ENCODE measurements at places on chromosomes 3 and 15.

- no peaks in the 10 kb centered on the region for H3K27me3 ChIP-seq
- no peaks in the 10 kb centered on the region for H3K4me1 ChIP-seq
- no peak overlapping the region for H3K27ac ChIP-seq
- no peak overlapping the region for H3K4me3 ChIP-seq
Observed at GRCh38 chr3:25091934-25092333, 336.1 kb upstream of the RARB start.

GRCh38 chr3:196351541-196351940, 13.4 kb upstream of the TM4SF19 start:
- DNase-seq: no peak
- no peak overlapping the region for H3K4me3 ChIP-seq
- H3K4me1 ChIP-seq: no peaks in the 10 kb centered on the region
- H3K27me3 ChIP-seq: no peaks in the 10 kb centered on the region
- H3K27ac ChIP-seq: no peak overlapping the region

DNA sequence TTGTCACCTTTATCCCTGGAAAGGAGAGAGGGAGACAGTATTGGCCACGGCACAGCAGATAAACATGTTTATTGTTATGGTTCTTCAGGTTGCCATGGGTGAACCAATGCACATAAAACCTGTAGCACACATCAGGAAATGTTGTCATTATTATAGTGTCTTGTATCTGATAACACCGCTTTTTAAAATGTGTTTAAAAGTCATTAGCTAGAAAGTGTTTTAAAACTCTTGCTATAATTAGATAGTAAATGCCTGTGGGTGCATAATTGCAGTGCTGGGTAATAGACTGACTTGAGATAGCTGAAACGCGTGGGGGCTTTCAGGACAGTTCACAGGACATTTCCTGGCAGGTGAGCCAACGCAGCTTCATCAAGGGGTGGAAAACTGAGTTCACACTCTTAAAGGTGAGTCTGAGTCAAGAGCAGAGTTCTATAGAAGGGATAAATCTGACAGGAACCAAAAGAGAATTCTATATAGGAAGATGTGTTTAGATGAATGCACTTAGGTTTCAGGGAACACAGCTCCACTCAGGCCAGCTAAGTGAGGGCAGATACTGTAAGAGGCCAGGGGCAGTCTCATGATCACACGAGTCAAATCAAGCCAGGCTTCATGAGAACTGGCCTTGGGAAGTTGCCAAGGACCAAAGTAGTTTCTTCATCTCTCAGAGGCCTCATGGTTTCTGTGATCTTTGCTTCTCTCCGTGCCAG, 35.6 kb upstream of the PPP4R2 start:
- H3K4me3 ChIP-seq: no peak overlapping the region
- no peaks in the 10 kb centered on the region for H3K36me3 ChIP-seq
- H3K27me3 ChIP-seq: no peaks in the 10 kb centered on the region
- H3K4me1 ChIP-seq: no peaks in the 10 kb centered on the region
- H3K27ac ChIP-seq: no peak overlapping the region
- no peak for DNase-seq

DNA sequence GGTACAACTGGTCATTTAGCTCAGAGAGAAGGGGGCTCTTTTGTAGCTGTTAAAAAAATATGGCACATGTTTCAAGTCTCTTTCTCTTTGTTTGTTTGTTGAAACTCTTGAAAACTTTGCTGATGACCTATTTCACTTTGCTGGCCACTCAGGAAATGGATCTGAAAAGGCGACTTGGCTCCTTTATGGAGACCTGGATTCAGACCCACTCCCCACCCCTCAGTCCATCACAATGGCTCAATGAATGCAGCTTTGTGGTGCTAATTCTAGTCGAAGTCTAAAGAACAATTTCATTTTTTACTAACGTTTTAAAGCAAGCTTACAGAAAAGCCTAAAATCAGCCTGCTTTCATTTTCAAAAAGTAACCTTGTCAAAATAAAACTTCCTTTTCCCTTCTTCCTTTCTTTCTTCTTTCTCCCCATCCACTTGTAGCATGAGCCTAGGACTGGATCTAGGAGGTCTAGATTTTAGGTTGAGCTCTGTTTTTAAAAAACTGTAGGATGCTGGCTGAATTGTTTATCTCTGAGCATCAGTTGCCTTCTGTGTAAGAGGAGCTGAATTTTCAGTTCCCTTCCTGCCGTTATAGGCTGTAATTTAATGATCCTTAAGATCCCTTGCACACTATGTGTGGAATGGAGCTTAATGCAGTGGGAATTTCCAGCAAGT, 165.5 kb upstream of the FEZF2 start:
- H3K4me1 ChIP-seq: no peaks in the 10 kb centered on the region
- no peaks in the 10 kb centered on the region for H3K36me3 ChIP-seq
- DNase-seq: no peak
- no peak overlapping the region for H3K4me3 ChIP-seq

- H3K4me1 ChIP-seq: no peaks in the 10 kb centered on the region
- H3K27ac ChIP-seq: no peak overlapping the region
- no peak overlapping the region for H3K4me3 ChIP-seq
- H3K27me3 ChIP-seq: no peaks in the 10 kb centered on the region
Observed at GRCh38 chr3:144296808-144297207, 325.2 kb downstream of the DIPK2A start.

DNA sequence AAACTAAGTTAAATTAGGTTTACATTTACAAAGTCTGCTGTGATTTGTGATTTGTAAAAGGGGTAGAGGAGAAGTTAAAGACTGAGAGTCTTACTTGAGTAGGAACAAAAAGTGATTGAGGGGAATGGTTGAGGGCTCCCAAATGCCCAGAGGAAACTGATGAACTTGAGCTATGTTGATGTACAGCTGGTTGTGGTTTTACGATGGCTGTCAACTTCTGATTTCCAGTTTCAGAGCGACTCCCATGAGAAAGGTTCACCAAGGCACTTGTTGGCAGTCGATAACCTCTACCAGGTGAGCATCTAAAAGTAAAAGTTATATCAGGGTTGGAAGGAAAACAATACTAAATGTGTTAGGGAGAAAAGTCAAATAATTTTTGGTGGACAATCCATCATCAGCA, 91.0 kb downstream of the XRN1 start:
- no peak for DNase-seq
- no peak overlapping the region for H3K4me3 ChIP-seq
- peaks cover 52% of the 10 kb centered on the region for H3K36me3 ChIP-seq

GRCh38 chr3:21830541-21830940, 79.5 kb upstream of the ZNF385D start:
- H3K36me3 ChIP-seq: no peaks in the 10 kb centered on the region
- H3K4me1 ChIP-seq: no peaks in the 10 kb centered on the region
- no peaks in the 10 kb centered on the region for H3K27me3 ChIP-seq
- no peak for DNase-seq

DNA sequence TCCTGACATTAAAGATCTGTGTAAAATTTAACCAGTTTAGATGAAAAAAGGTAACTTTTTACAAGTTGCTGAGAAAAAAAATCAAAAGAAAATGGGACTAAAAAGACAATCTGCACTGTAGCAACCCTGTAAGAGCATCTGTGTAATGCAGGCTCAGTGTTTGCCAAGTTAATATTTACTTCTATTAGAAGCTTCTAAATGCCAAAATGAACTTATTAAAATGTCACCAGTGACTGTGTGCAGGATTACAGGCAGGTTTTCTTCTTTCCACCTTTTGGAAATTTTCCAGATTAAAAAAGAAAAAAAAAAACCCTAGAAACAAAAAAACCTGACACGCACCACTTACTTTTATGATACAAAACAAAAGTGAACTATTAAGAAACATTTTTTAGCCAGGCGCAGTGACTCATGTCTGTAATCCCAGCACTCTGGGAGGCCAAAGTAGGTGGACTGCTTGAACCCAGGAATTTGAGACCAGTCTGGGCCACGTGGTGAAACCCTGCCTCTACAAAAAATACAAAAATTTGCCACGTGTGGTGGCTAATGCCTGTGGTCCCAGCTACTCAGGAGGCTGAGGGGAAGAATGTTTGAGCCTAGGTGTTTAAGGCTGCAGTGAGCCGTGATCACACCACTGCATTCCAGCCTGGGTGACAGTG, 87.2 kb downstream of the TJP1 start:
- H3K36me3 ChIP-seq: peaks cover 48% of the 10 kb centered on the region
- H3K27me3 ChIP-seq: no peaks in the 10 kb centered on the region
- H3K4me1 ChIP-seq: no peaks in the 10 kb centered on the region

DNA sequence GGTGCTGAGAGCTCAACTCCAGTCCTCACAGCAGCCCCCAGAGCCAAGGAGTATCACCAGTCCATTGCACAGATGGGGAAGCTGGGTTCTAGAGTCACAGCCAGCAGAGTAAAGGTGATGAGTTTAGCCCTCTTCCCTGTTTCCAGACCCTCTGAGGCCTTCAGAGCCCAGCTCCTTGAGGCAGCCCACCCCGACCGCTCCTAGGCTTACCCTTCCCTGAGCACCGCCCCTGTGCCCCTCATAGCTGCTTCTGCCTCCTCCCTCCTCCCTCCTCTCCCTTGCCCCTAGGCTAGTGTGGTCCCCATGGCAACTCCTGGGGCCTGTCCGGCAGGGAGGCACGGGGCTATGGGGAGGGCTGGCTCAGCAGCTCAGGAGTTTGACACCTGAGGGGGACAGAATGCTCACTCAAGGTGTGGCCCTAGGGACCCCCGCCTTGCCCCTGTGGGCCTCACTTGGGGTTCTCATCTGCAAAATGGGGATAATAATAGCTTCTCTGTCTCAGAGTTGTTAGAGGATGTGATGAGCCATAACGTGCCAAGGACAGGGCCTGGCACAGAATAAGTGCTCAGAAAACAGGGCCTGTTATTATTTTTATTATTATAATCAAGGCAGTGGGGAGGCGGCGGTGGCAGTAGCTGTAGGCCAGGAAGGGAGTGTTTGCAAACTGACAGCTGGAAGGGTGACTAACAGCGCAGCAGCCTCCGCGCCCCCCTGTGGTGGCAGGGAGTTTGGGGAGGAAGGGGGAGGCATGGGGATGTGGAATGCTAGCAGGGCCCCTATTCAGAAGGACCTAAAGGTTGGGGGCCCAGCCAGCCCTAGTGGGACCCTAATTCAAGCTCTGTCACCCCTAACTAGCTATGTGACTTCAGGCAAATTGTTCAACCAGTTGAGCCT, 11.5 kb downstream of the CSK start:
- no peaks in the 10 kb centered on the region for H3K27me3 ChIP-seq
- H3K36me3 ChIP-seq: peaks cover 58% of the 10 kb centered on the region
- H3K27ac ChIP-seq: no peak overlapping the region
- no peak overlapping the region for H3K4me3 ChIP-seq

- no peak overlapping the region for H3K4me3 ChIP-seq
- H3K4me1 ChIP-seq: no peaks in the 10 kb centered on the region
- no peak overlapping the region for H3K27ac ChIP-seq
Observed at GRCh38 chr3:112847692-112848091, 1.0 kb upstream of the CD200R1L start.

DNA sequence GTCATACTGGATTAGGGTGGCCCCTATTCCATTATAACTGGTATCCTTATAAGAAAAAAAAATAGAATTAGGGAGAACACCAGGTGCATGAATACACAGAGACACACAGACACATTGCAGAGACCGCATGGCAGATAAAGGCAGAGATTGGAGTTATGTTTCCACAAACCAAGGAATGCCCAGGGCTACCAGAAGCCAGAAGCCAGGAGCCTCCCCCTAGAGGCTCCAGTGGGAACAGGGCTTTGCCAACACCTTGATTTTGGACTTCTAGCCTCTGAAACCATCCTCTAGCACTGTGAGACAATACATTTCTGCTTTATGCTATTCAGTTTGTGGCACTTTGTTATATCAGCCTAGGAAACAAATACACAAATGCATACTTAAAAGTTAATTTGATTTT, 10.4 kb downstream of the GOLM2 start:
- peaks cover 13% of the 10 kb centered on the region for H3K36me3 ChIP-seq
- H3K27ac ChIP-seq: 0 out of 3 replicates have a peak overlapping the region, but pooled peaks have one; percentile 5
- H3K4me3 ChIP-seq: no peak overlapping the region
- H3K27me3 ChIP-seq: no peaks in the 10 kb centered on the region
- DNase-seq: peak; percentile 26
- peaks cover 18% of the 10 kb centered on the region for H3K4me1 ChIP-seq
